B cell (primary cell): ENCODE measurements at places on chromosomes 16 and 17.

DNA sequence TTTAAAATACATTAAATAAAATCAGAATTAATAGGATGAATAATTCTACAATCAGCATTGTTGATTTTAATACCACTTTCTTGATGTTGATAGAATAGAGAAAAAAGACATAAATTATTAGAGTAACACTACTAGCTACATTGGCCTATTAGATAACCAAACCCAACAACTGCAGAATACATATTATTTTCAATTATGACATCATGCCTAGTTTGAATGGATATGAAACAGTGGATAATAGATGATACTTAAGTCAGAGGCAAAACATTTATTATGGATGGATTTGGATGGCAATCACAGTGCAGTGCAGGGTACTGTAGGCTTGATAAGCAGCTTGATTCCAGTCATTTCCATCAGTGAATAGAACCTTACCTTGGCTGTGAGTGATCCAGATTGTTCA lies 293.1 kb downstream of the BCAS3 start:
- DNase-seq: no peak

DNA sequence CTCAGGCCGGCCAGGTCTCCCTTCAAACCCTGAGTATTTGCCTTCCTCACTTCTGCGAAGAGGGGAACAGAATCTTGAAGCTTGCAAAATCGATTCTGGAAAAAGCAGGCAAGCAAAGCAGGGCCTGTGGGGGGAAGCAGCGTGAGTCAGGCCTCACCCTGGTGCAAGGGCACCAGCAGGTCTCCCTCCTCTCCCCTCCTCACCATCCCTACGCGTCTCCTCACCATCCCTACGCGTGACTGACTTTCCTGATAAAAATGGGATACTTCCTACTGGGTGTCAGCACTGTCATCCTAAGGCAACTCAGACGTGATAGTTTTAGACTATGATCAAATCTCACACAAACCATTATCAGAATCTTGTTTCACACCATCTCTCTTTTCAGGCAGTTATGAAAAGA lies 12.1 kb downstream of the CMTM3 start:
- no peak for DNase-seq

- peak; percentile 82 for DNase-seq
Measured at GRCh38 chr16:11669380-11670146, 1.3 kb downstream of the SNN start.

GRCh38 chr16:50747207-50747956 lies 5.5 kb downstream of the CYLD start:
- DNase-seq: peak; percentile 60

DNA sequence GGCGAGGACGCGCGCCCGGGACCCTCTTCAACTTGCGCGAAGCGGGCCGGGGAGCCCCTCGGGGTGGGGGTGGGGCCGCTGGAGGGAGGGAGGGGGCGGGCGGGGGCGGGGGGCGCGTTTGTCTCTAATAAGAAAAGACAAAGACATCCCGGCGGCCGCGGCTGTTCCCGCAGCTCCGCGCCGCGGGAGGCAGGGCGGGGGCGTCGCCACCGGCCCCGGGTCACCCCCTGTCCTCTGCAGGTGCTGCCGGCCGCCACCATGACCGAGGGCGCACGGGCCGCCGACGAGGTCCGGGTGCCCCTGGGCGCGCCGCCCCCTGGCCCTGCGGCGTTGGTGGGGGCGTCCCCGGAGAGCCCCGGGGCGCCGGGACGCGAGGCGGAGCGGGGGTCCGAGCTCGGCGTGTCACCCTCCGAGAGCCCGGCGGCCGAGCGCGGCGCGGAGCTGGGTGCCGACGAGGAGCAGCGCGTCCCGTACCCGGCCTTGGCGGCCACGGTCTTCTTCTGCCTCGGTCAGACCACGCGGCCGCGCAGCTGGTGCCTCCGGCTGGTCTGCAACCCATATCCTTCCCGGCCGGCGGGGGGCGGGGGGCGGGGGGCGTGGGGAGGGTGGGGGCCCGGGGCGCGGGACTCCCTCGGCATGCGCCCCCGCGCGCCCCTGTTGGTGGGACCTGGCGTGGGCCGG lies 714 bp downstream of the CACNA1H start:
- DNase-seq: no peak

DNA sequence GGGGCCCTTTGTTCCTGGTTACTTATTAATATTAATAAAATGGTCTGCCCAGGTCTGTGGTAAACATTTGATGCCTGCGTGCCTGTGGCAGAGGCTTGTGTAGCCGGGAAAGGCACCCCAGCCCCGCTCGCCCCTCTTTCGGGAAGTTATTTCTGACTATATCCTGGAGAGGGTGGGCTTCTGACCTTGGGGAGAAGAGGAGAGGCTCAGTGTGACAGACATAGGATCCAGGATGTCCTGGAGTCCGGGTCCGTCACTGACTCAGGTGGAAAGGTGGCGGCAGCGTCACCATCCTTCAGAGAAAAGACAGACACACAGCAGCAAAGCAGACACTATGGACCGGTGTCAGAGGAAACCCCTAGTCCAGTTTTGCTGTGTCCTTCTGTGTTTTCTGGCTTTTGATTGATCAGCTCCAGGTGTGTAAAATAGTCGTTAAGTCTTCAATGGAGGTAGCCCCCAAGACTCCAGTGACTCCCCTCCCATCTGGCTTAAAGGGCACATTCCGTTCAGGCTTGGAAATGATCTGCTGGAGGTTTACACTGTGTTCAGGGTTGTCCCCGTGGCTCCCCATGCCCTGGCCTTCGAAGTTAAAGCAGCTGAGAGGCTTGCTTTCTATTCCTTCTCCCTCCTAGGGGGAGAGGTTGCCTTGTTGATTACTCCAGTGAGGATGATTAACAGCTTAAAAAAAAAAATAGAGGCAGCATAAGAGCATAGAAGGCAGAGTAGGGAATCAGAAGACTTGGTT lies 81.6 kb downstream of the CCDC182 start:
- no peak for DNase-seq

DNA sequence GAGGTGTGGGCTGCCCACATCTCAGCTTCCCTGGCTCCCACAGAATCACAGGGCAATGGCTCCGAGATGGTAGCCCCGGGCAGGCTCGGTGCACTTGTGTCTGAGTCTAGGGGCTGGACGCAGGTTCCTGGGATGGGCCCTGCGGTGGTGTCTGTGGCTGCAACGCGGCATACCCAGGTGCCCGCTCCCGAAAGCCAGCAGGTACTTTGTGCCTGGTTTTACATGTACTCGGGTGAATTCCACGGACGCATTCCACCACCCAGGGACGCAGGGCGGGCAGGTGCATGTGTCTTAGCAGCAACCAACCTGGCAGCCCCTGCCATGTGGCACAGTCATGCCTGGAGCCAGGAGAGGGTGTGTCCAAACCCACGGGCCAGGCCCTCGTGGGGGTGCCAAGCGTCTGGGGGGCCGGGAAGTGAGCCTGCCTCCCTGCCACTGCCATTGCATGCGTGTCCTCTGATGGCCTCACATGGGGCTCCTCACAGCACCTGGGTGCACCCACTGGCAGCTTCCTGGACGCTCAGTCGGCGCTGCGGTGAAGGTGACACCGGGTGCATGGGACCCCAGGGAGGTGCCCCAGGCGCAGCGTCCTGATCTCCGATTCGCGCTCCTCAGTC lies 4.4 kb upstream of the TMEM204 start:
- no peak for DNase-seq

GRCh38 chr17:74324521-74324920 lies 1.5 kb upstream of the KIF19 start:
- DNase-seq: no peak

GRCh38 chr17:47732399-47733046 lies 513 bp upstream of the TBX21 start:
- DNase-seq: no peak

DNA sequence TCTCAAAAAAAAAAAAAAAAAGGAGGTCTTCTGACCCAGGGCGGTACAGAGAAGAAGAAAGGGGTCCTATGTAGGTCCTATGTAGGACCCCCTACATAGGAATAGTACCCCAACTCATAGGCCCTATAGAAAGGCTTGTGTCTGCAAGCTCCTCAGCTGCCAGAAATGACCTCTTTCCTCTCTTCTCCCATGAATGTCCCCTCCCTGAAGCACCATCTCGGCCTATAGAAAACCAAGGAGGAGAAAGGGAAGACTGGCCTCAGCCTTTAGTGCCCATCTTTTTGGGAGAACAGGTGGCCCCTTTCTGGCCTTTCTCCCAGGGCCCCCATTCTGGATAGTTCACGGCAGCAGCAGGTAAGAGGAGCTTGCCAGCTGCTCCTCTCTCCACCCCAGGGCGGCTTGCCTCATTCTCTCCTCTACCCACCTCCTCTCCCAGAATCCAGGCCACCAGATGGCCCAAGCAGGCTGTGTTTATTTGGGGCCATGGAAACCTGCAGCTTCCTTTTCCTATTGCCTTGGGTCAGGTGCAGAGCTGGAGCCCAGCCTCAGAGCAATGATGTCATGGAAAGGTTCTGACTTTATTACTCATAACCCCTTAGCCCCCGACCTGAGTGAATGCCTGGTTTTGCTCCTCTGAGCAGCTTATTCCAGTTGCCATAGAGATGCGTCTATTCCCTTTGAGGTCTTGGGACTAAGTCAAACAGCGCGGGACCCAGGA lies 1.6 kb upstream of the MRPL58 start:
- DNase-seq: no peak

- peak; percentile 87 for DNase-seq
Measured at GRCh38 chr17:29615492-29616299, 7.0 kb downstream of the CORO6 start.

DNA sequence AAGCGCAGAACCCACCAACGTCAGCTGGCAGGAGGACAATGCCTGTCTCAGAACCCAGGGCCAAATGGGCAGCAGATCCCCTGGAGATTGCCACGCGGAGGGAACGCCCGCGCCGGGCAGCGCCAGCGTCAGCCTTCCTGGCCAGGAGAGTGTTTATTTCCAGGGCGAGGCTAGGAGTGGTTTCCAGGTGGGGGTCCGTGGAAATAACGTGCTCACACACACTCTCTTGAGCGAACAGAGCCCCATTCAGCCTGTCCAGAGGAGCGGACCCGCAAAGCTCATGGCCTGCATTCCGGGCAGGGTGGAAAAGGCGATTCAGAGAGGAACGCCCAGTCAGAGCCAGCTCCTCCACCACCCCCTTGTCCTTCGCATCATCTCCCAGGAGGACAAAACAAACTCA lies 40.3 kb downstream of the SDK2 start:
- DNase-seq: no peak

DNA sequence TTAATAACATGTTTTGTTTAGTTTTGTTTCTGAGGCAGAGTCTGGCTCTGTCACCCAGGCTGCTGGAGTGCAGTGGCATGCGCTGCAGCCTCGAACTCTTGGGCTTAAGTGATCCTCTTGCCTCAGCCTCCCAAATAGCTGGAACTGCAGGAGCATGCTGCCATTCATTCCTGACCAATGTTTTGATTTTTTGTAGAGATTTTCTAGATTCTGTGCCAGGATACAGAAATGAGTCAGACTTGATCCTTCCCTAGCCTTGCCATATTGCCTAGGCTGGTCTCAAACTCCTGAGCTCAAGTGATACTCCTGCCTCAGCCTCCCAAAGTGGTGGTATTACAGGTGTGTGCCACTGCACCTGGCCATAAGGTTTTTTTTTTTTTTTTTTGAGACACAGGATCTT lies 17.7 kb downstream of the TAOK1 start:
- DNase-seq: no peak

- no peak for DNase-seq
Measured at GRCh38 chr17:48795444-48796162, 21.4 kb downstream of the TTLL6 start.

DNA sequence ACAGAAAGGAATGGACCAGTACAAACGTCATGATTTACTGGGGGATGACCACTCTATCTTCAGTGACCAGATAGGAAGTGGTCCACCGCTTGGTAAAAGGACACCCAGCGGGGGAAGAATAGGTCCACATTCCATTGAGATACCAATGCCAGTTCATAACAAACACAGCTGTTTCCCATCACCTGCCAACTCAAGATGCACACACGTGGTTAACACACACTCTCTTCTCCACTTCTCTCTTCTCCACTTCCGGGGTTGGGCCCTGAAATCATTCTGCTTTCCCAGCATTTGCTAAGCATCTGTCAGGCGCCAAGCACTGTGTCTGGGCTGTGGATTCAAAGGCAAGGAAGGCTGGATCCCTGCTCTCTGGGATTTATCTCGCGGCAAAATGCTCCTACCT lies 175.5 kb downstream of the SLC39A11 start:
- no peak for DNase-seq

DNA sequence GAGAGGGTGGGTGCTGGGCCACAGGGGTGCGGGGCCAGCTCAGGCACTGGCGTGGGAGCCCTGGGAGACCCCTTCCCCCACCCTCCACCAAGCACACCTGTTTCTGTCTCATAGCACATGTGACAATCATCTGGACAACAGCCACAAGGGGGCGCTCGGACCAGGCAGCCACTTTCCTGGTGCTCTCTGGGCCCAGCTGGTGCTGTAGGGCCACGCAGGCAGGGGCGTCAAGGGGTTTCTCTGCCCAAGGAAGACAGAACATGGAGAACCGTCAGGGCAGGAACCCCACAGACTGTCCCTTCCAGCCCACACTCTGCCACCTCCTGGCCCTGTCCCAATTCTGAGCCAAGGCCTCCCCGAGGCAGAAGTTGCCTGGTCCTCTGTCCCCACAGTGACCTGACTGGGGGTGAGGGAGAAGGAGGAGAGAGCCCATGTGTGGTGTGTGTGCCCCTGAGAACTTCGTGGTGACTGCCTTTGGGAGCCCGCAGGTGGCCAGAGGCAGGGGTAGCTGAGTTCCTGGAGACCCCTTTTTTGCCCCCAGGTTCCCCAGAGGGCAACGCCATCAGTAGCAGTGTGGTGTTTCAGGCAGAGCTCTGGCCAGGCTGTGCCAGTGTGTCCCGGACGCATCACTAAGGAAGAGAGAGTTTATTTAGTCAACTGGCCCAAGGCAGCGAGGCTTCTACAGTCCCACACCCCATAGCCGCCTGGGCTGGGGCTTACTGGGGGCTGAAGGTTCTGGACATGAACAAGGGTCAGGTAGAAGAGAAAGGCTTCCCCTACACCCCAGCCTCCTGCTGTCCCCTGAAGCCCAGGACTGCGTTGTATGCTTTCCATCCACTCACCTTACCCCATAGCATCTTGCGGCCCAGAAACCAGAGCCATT lies 3.1 kb upstream of the SETD6 start:
- peak; percentile 80 for DNase-seq

DNA sequence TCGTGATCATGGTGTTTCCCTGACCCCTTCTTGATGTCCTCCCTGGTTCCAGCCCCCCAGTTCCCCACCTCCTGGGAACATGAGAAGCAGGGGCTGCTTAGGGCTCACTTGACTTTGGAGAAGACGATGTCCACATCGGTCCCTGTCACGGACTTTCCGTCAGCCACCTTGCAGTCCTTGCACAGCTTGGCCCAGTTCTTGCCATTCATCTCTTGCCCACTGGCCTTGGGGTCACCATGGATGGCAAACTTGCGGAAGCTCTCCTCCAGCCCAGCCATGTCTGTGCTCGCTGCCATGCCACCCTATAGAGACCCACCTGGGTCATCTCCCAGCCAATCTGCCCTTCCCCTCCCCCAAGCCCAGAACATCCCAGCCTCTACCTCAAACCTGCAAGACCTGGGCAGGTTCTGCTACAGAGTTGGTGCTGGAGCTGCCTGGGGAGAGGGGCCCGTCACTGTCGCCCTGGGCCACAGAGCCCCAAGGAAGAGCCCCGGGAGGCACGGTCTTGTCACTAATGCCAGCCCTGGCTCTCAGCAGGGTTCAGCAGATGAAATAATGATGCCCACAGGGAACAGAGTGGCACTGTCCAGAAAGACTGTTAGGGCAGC lies 2.4 kb downstream of the TPPP3 start:
- DNase-seq: no peak
